ENCODE measurements at places on chromosomes 12 and 14.
A peak's percentile ranks its signal among the peaks of the same experiment; 100 is the strongest.

DNA sequence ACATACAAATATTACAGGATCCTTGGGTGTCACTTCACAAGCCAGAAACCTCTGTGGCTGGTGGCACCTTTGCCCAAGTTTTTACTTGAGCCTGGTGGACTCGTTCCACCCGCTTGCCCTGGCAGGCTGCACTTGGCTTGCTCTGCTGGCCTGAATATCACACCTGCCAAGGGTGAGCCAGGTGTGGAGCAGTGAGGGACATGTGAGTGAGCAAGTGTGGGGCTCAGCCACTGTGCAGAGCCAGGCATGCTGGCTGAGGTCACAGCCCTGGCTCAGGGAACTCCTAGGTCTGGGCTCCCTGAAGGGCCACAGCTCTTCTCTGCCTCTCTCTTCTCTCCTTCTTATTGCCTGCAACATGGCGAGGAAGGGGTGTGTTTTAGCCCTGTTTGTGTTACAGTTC, 82.0 kb downstream of the SLC16A7 start:
- DNase-seq = no peak

DNA sequence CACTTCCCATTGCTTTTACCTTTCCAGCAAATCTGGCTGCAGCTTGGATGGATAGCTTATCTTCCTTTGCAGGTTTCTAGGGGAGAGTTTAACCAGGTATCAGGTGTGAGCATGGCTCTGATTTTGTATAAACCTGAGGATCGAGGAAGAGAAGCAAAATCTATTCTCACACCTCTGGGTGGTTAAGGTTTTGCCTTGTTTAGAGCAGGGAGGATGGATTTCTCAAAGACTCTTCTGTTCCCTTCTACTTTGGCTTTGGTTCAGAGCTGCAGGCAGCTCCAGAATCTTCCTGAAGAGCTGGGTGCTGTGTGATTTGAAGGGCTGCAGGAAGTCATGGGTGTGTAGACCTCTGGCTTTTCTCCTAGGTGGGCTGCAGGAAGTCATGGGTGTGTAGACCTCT, 1.7 kb downstream of the JDP2 start:
- DNase-seq = no peak

GRCh38 chr14:99556134-99556791, 47.7 kb downstream of the CCDC85C start:
- DNase-seq = no peak

DNA sequence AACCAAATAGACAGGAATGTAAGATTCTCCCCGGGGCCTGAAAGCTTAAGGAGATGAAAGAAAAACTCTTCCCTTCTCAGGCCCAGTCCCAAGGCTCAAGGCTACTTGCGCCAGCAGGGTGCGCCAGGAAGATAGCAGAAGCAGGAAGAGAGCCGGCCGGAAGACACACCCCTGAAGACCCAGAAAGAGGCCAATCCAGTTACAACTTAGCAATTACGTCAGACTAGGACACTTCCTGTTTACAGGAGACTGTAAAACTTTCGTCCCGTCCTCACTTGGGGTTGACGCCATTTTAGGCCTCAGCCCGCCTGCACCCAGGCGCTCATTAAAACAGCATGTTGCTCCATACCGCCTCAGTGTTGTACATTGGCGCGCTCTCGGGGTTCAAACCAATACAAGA, 9.4 kb downstream of the COX16 start:
- DNase-seq = no peak

- no peak for DNase-seq
Measured at GRCh38 chr12:110613071-110613770, 708 bp upstream of the TCTN1 start.

GRCh38 chr14:92556255-92556741, 42.7 kb downstream of the RIN3 start:
- no peak for DNase-seq

DNA sequence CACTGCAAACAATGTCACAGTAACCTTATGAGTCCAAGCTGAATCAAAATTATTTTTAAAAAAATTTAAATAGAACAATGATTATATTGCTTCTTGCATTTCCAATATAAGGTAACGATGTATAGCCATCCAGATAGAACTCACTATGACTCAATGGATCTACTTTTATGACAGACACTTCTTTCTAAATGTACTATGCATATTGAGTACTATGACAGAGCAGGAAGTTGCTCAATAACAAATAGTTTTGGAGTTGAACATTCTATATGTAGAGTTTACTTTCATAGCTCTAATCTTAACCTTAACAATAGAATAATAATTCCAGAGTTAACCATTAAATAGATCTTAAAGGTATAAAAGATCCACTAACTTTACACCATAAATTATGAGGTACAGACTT, 46.7 kb upstream of the ALG10B start:
- DNase-seq = no peak

- no peak for DNase-seq
Measured at GRCh38 chr14:47935332-47935731, 259.9 kb upstream of the MDGA2 start.

DNA sequence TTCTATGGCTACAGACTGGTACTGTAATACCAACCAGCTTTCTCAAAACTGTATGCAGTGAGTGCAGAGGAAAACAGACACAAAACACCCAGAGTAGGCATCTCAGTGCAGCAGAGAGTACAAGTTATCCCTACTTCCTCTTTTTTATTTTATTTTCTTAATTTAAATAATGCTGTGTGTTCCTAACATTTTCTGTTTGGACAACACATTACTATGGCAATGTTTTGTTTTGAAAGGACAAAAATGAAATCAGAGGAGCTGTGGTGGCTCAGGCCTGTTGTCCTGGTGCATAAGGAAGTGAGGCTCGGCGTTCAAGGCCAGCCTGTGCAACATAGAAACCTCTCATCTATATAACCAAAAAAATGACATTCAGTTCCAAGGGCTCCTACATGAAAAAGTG, 33.7 kb upstream of the SELPLG start:
- DNase-seq = no peak

DNA sequence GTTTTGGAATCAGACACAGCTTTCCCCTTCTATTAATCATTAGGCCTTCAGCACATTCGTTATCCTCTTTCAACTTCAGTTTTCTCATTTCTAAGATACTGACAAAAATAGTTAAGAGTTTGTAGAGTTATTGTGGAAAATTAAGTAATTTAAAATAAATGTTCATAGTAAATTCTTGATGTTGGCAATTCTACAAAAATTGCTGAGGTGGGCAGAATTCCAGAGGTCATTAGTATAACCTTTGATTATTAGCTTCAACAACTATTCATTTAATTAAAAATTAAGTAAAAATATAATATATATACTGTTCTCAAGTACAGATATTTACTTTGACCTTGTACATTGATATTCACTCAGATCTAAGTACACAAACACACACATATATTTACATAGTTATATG, 58.5 kb downstream of the DIO2 start:
- DNase-seq = no peak

DNA sequence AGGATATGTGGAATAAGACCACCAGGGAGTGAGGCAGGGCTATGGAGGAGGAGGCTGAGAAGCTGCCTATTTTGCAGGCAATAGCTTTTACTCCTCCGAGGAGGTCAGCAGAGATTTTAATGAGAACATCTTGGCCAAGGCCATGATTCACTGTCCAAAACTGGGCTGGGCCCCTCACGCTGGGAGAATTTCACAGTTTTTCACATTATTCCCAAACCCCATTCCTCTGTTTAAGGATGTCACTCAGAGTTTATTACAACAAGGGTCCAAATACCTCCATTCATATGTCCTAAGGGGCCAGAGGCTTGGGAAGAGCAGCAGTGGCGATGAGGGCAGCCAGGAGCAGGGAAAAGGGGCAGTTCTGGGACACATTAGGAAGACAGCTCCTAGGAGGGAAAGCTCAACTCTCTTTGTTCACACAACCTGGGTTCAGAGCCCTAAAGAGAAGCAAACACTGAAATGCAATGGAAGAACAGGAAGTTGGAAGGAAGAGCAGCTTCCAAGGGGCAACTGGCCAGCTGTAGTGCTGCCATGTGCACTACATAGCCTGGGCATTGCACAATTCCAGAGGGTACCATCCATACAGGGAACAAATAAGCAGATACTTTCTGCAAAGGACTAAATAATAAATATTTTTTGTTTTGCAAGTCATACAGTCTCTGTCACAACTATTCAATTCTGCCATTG, 283.2 kb downstream of the NUAK1 start:
- no peak for DNase-seq

GRCh38 chr12:116693286-116694227, 44.3 kb downstream of the SPRING1 start:
- no peak for DNase-seq

- no peak for DNase-seq
Measured at GRCh38 chr14:32203928-32204357, 874 bp upstream of the RNU6-8 start.

DNA sequence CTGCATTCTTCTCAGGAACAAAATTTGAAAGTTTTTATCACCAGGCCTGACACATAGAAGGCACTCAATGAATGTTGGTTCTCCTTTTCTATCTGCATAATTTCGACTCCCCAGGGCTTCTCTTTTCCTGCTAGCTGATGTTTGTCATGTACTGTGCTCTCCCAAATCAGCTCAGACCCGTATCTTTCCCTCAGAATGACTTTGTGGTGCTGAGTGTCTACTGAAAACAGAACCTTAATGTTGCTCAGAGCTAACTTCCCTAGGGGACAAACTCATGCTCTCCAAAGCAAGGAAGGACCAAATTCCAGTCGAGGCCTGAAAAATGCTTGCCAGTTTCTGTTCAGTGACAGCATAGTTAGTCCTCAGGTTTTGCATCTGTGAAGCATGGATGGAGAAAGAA, 1.9 kb downstream of the ARHGDIB start:
- no peak for DNase-seq

- DNase-seq = no peak
Measured at GRCh38 chr12:45644541-45644940, 85.0 kb upstream of the ARID2 start.

- DNase-seq = no peak
Measured at GRCh38 chr12:84822525-84822924, 90.1 kb downstream of the SLC6A15 start.

DNA sequence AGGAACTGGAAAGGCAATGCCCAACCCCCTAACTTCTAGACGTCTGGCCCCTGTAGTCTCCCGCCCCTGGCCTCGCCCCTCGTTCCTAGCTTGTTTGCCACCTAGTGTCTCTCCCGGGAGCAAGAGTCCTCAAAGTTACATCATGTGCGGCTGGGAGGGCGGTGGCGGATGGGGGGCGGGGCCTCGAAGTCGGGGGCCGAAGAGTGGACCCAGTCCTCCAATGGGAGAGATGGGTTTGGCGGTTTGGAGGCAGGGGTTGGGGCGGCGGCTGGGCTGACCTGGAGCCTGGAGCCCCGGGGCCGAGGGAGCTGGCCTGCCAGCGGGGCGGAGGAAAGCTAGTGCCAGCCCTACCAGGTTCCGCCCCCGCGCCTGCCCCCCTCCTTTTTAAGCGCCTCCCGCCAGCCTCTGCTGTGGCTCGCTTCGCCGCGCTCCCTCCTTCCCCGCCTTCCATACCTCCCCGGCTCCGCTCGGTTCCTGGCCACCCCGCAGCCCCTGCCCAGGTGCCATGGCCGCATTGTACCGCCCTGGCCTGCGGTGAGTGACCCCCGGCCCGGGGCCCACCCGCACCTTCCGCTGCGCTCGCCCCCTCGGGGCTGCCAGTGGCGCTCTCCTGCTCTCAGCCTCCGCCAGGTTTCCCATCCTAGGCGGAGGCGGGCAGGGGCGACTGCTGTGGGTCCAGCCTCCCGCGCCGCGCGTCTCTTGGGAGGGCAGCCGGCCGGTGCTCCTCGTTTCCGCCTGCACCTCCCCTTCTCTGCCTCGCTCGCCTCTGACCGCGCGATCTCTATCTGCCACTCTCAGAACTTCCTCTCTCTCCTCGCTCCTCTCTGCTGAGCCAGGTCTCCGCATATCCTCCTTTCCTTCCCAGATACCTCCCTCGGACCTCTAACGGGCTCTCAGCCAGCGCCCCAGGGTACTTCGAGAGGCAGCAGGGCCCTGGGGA, at the start of gene PCK2:
Gene PCK2 (plus strand): TSS at position 411 of the 940 bp plus-strand sequence. CDS start 95 bp downstream, at position 506.
- peak; percentile 86 for DNase-seq
